Renal cortical epithelial cell (primary cell): ENCODE measurements at places on chromosomes 13 and 19.
A peak's percentile ranks its signal among the peaks of the same experiment; 100 is the strongest.

DNA sequence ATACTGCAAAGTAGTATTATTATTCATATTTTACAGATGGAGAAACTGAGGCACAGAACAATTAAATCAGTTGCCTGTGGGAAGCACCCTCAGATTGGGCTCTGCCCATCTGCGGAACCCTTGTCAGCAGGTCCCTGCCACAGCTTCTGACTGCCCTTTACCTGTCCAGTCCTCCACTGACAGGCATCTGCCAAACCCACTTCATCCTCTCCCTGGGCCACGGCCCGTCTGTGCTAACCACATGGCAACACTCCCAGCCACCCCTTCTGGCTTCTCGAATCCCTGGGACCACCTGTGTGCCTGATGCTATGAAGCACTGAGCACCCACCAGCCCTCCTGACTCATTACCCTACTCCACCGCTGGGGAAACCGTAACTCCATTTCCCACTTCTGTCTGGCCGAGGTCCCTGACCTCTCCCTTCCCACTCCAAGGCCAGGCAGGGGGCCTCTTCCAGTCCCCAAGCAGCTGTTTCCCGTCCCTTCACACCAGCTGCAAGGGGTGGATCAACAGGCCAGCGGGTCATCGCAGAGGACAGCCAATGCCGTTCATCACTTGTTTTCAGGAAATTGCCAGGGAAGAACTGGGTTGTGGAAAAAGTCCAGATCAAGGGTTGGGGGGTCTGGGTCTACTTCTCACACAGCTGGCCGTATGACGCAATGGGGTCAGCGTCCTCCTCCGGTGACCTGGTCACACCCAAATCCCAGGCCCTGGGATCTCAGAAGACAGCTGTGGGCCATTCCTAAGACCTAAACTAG lies 2.5 kb downstream of the KANK3 start:
- DNase-seq = no peak

GRCh38 chr19:16433986-16434385 lies 37.8 kb downstream of the EPS15L1 start:
- no peak for DNase-seq

DNA sequence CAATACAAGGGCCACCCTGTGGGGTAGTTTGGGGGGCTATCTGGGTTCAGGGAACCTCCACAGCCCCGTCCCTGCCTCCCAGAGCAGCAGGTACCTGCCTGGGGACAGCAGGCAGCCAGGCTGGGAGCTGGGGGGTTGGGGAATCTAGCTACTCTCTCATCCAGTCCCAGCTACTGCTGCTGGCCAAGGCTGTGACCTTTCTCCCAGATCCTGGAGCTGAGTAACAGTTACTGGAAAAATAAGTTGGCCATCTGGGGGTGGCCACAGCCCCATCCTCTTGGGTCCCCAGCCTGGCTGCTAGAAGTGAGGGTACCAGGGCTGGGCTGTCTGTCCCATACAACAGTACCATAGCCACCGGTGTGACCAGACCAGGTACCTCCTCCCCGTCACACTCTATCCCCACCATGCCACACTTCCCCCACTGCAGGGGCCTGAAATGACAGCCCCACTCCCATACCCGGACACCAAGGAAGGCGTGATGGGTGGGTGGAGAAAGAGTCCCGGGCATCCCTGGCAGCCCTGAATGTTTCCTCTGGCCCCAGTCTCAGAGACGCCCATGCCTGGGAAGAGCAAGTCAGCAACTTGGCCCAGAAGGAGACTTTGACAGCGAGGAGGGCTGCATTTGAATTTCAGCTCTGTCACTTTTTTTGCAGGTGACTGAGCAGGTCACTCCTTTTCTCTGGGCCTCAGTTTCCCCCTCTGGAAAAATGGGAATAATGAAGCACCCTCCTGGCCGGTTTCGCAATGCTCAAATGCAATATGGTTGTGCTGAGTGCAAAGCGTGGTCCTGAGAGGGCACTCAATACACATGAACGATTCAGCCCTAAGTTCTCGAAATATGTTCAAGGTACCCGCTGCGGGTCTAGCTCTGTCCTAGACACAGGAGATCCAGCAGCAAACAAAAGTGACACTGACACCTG lies 30.7 kb upstream of the NFIC start:
- peak; percentile 67 for DNase-seq

DNA sequence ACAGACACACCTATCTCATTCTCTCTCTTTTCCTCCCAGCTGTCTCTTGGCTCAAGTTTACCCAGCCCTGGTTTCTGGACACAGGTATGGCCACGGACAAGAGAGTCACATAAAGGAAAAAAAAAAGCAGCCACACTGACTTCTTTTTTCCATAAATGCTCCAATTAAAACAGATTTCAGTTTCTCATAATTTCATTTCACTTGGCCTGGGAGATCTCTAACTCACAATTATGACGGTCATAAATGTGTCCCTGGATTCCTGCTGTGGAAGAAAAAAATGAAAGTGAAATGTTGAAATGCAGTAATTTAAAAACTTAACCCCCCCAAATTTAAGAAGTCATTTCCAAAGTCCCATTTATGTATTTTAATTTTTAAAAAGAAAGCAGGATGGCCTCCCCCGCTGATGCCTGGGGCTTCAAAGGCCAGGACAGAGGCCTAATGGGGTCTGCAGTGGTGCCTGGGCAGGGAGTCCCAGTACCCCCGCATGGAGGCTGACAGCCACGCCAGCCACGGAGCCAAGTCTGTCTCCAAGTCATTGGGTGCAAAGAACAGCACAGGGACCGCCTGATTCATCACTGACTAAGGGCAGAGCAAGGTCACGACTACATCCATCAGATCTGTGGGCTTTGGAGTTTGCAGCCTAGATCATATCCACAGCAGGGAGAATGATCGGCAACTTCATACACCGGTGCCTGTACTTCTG lies 79.7 kb downstream of the TSHZ3 start:
- no peak for DNase-seq

DNA sequence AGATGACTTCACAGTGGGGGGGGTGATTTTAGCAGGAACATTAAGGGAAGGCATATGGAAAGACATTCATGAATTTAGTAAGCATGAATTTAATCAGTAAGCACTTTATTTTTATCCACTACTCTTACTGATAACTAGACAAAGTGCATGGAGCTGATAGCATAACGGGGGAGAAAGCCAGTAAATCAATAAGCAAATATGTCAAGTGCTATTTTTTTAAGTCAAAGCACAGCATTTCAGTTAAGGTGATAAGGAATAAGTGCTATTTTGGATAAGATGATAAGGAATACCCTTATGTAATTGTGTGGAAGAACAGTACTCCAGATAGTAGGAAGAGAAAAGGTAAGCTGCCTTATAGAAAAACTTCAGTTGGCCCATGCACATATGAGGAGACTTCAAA lies 19.4 kb downstream of the UFM1 start:
- no peak for DNase-seq

- no peak for DNase-seq
These were observed 431.2 kb downstream of the KCTD12 start for GRCh38 chr13:76454991-76455390.

- DNase-seq = no peak
These were observed 102.0 kb downstream of the LACC1 start for GRCh38 chr13:43981512-43982301.

GRCh38 chr13:30024125-30024865 lies 173.9 kb upstream of the UBL3 start:
- DNase-seq = no peak

DNA sequence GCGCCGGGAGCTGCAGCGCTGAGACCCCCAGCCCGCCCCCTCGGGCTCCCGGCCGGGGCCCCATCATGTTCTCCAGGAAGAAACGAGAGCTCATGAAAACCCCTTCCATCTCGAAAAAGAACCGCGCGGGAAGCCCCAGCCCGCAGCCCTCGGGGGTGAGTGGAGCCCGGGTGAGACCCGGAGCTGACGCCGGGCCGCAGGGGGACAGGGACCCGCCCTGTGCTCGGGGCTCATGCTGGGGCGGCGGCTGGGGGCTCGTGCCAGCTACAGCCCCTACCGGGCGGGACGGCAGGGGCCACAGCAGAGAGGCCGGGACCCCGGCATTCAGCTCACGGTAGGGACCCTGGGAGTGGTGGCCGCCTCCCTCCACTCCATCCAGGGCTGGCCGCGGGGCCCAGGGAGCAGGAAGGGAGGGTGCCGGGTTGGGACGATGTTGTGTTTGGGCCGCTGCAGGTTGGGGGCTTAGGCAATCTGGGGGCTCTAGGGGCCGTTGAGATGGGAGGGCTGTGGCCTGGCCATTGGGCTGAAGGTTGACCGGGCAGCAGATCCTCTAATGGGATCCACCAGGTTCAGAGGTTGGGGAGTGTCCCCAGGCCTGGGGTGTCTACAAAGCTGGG lies 482 bp downstream of the ARHGAP45 start:
- no peak for DNase-seq
